ENCODE measurements at places on chromosomes 3 and 15.

- H3K27me3 ChIP-seq, result peaks cover 16% of the 10 kb centered on the region
- peaks cover 25% of the 10 kb centered on the region for H3K4me1 ChIP-seq
- H3K36me3 ChIP-seq, result no peaks in the 10 kb centered on the region
- H3K27ac ChIP-seq, result no peak overlapping the region
- no peak overlapping the region for H3K4me3 ChIP-seq
These were observed 17.0 kb downstream of the ILDR1 start for GRCh38 chr3:122004991-122005565.

GRCh38 chr3:97736928-97737327 lies 27.6 kb upstream of the ARL6 start:
- H3K4me1 ChIP-seq, result no peaks in the 10 kb centered on the region
- H3K36me3 ChIP-seq, result no peaks in the 10 kb centered on the region
- DNase-seq, result no peak
- H3K4me3 ChIP-seq, result no peak overlapping the region
- no peak overlapping the region for H3K27ac ChIP-seq

DNA sequence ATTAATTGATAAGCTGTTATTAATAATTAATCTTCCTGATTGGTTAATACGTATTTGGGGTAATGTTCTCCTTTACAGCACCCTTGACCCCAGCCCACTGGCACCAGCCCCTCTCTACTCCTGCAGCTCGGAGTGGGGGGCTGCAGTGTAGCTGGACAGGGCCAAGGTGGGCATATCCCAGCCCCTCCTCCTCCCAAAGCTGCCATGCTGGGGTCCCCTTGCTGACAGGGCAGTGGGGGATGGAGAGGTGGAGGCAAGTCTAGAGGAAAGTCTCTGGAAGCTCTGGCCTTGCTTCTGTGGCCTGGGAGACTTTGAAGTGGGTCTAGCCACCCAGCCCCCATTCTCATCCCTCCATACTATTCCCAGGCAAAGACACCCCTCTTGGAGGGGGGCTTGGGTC lies 35.8 kb downstream of the HCN4 start:
- no peak overlapping the region for H3K27ac ChIP-seq
- H3K36me3 ChIP-seq, result no peaks in the 10 kb centered on the region
- no peaks in the 10 kb centered on the region for H3K4me1 ChIP-seq
- DNase-seq, result no peak
- no peaks in the 10 kb centered on the region for H3K27me3 ChIP-seq
- H3K4me3 ChIP-seq, result no peak overlapping the region

DNA sequence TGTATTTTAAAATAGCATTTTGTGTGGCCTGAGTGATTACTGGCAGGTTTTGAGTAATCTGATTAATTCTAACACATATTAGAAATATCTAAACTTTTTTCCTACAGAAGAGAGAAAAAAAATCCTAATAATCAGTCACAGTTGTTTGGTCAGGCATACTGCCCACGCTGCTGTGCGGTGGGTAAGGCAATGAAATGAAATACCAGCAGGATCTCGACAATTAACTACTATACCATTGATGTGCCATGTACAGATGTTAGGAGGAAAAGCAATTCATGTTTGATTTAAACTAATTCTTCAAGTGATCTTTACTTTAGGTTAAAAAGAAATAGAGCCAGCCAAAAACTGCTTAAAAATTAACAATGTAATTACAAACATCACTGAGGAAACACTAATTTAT lies 5.2 kb downstream of the GRAMD2A start:
- no peak overlapping the region for H3K27ac ChIP-seq
- no peak for DNase-seq
- no peaks in the 10 kb centered on the region for H3K4me1 ChIP-seq
- peaks cover 6% of the 10 kb centered on the region for H3K27me3 ChIP-seq
- no peaks in the 10 kb centered on the region for H3K36me3 ChIP-seq
- H3K4me3 ChIP-seq, result no peak overlapping the region

DNA sequence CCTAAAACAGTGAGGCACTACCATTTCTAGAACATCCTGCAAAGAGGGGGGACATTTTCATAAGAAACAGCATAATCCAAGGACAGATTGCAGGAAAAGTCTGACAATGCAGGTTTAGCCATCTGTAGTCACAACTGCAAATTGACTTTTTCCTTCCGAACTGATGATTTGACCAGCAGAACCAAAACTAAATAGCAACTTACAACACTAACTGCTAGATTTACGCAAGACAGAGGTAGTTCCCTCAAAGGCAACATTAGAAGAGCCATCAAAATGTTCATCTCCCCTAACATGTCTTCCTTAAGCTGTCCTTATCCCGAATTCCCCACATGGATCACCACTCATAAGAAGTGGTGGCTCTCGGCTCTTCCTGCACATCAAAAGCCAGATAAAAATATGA lies 129.6 kb downstream of the GADL1 start:
- peaks cover 10% of the 10 kb centered on the region for H3K27me3 ChIP-seq
- DNase-seq, result no peak
- H3K27ac ChIP-seq, result no peak overlapping the region
- no peaks in the 10 kb centered on the region for H3K36me3 ChIP-seq
